Activated CD4-positive, alpha-beta T cell treated with anti-CD3 and anti-CD28 coated beads, Interleukin-2, Interleukin-6, amounts not matched to agents 100 ng/mL and 50 ng/mL, durations not matched to agents 16 hours and 8 hours (primary cell): ENCODE measurements at places on chromosomes 5 and 9.

DNA sequence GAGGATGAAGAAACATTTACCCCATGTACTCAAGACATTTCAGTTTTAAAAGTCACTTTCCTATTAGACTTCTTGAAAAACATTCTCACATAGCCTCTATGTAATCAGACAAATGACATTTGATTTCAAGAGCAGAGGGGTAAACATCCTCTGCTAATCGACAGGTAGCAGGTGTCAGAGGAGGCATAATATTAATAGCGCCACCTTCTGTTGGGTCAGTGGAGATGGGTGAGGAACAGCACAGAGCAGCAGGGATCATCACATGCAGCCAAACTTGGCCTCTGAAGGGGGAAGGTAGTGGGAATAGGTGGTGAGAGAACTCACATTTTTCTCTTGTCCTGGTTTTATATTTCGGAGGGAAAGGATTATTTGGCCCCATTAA lies 3.3 kb upstream of the LSM11 start:
- DNase-seq = peak; percentile 53

- peak; percentile 1 for DNase-seq
Observed at GRCh38 chr5:152688561-152689249, 283.6 kb upstream of the NMUR2 start.

DNA sequence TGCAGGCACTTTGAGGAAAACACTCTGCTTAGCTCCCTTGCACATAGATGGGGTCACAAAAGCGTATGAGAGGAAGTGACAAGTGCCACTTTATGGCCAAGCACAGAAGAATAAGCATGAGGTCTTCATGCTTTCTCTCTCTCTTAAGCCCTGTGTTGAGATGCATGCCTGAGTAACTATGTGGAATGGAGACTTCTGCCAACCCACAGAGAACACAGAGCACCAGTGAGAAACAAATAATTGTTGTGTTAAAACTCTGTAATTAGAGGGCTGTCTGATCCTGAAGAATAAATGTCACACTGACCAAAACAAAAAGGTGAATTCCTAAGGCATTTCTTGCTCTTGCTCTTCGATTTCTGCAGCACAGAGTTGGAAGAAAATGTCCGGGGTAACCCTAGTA lies 488.5 kb downstream of the CTNND2 start:
- DNase-seq = no peak

- DNase-seq = no peak
Observed at GRCh38 chr9:88177371-88177770, 39.1 kb upstream of the SPATA31C2 start.

- DNase-seq = peak; percentile 30
Observed at GRCh38 chr5:112772124-112772523, 34.4 kb downstream of the APC start.

- no peak for DNase-seq
Observed at GRCh38 chr9:106616026-106616425, 246.9 kb upstream of the ZNF462 start.

DNA sequence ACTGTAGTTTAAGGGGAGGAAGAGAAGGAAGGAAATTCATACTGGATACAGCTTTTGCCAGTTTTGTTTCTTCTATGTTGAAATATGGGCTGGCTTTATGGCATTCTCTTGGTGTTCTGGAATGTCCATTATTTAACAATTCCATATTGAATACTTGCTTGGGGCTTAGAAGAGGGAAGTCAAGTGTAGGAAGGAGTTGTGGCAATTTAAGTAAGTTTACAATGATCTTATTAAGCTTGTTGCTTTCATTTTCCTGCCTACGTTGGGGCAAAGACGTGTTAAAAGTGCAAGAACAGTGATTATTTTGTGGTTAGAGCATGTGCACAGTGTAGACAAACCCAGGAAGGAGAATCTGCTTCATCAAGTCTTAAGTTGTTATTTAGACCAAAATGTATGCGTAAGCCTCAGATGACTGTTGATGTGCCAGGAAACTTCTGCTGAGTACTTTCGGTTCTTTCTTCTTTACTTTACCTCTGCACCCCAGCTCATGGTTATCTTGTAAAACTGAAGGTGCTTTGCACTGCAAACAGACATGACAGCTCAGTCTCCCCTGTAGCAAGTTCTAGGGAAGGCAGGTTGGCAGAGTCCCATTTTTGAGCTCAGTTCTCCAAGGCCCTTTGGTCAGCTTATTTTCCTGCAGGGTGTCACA lies 75.8 kb downstream of the F2RL2 start:
- DNase-seq = peak; percentile 87

DNA sequence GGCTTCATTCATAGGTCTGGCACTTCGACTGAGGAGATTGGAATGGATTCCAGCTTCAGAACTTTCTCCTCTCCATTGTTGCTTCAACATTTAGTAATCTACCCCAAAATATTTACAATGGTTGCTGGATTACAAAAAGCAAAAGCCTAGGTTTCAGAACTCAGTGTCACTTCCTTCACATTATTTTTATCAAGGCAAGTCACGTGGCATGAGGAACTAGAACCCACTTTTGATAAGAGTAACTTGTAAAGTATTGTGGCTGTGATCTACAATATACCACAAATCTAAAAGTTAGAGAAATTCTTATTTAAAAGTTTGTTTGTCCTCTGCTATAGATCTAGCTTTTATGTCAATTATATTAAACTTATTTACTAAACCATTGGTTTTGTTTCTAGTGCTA lies 39.7 kb upstream of the ANKDD1B start:
- DNase-seq = no peak

DNA sequence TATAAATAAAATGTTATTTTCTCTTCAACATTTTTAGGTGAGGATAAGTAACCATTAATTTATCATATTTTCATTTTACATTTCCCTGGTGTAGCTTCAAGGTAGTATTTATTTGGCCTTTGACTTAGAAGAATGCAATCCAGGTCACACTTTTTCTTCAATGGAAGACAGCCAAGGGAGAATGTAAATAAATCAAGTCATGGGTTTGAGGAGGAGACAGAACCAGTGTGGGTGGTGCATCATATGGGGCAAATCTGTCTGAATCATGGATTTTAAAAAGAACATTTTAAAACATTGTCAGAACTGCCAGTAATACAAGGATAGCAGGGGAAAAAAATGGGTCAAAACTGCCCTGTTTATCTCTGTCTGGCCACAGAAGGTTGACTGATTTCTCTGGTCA lies 229.5 kb downstream of the FAM114A2 start:
- no peak for DNase-seq

- peak; percentile 67 for DNase-seq
Observed at GRCh38 chr5:132457371-132458225, 33.0 kb downstream of the IRF1 start.

GRCh38 chr5:170565072-170565471 lies 61.3 kb downstream of the KCNIP1 start:
- no peak for DNase-seq

GRCh38 chr5:4625206-4625896 lies 514.8 kb upstream of the ADAMTS16 start:
- no peak for DNase-seq

- no peak for DNase-seq
Observed at GRCh38 chr5:75138689-75139088, 86.3 kb upstream of the GCNT4 start.

- DNase-seq = no peak
Observed at GRCh38 chr9:109449036-109449798, 48.9 kb downstream of the PTPN3 start.

GRCh38 chr5:149724130-149724840 lies 5.8 kb upstream of the PPARGC1B start:
- DNase-seq = peak; percentile 52

DNA sequence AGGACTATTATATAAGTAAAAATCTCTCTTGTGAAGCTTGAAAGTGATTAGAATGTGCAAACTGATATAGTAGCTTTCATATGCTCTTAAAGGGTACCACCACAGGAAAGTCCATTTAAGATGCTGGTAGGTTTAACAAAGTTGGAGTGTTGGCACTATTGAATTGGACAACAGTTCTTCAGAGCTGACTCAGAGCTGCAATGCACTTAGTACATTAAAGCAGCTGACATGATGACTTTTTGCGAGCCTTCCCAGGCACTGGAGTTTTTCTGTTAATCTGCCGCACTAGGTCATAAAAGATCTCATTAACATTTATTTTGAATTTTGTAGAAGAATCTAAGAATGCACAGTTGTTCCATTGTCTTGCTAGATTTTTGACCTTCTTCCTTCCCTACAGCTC lies 243.8 kb downstream of the ADAMTSL1 start:
- no peak for DNase-seq

GRCh38 chr5:2783223-2783622 lies 31.7 kb upstream of the IRX2 start:
- no peak for DNase-seq

GRCh38 chr5:102731693-102732092 lies 23.4 kb upstream of the PAM start:
- no peak for DNase-seq

DNA sequence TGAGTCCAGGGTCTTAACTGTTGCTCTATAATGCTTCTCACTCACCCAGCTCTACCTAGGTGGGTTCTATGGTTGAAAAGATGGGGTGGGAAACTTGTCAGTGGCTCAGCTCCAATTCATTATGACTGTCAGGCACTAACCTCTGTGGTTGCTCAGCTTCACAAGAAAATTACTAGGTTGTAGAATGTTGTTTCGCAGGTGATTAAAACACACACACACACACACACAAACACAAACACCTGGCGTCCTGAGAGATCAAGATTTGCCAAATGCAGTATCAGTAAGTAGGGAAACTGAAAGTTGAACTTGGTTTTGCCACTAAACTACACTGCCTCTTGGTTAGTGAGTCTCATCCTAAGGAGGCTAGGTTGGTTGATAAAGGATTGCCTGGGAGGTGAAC lies 2.8 kb downstream of the MCCC2 start:
- peak; percentile 38 for DNase-seq

DNA sequence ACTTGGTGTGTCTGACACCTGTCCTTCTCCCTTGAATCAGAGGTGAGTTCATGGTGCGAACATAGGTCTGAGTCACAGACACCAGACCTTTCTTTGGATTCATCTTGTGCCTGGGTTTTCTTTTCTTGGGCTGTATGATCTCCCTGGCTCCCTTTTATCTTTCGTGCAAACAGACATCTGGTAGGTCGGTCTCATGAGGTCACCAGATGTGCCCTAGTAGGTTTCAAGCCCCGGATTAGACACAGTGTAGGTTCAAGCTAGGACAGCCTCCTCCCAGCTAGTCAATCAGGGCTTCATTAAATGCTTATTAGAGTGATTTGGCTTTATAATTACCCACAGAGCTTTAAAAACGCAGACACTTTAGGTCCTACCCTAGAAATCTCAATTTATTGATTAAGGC lies 106.0 kb upstream of the MYO10 start:
- DNase-seq = no peak

GRCh38 chr5:84372066-84372695 lies 12.5 kb downstream of the EDIL3 start:
- DNase-seq = no peak
